Stimulated activated CD4-positive, alpha-beta T cell treated with anti-CD3 and anti-CD28 coated beads, Interleukin-2, amount 100 ng/mL, for 4 hours (primary cell): ENCODE measurements at places on chromosomes 11 and 22.

DNA sequence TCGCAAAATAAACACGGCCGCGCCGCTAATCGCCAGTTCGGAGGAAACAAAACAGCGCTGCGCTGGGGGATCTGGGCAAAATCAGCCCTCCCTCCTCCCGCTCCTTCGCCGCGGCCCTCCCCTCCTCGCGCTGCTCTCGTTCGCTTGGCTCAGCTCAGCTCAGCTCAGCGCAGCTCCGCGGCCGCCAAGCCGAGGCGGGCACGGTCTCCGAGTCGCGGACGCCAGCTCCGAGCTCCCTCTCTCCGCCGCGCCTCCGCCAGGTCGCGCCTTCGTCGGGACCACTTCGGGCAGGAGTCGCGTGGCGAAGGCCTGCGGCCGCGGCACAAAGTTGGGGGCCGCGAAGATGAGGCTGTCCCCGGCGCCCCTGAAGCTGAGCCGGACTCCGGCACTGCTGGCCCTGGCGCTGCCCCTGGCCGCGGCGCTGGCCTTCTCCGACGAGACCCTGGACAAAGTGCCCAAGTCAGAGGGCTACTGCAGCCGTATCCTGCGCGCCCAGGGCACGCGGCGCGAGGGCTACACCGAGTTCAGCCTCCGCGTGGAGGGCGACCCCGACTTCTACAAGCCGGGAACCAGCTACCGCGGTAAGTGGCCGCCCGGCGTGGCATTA, at the start of gene SPON1:
Gene SPON1 (plus strand): TSS at position 162 of the 607 bp plus-strand sequence. CDS start 182 bp downstream, at position 344.
- peak; percentile 26 for DNase-seq

DNA sequence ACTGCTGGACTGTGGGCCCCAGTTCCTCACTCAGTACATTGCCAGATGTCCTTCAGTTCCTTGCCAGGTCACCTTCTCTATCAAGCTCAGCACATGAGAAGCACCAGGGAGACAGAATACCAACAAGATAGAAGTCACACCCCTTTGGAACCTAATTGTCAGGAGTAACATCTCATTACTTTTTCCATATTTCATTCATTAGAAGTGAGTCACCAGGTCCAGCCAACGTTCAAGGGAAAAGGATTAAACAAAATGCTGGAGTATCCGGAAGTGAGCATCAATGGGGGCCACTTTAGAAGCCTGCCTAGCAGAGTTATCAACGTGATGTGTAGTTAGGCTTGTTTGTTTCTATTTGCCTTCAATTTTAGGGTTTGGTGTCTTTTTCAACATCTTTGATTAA, 569.3 kb downstream of the MIAT start:
- DNase-seq = no peak

GRCh38 chr11:93541884-93542810, 1.0 kb downstream of the SMCO4 start:
- peak; percentile 14 for DNase-seq

DNA sequence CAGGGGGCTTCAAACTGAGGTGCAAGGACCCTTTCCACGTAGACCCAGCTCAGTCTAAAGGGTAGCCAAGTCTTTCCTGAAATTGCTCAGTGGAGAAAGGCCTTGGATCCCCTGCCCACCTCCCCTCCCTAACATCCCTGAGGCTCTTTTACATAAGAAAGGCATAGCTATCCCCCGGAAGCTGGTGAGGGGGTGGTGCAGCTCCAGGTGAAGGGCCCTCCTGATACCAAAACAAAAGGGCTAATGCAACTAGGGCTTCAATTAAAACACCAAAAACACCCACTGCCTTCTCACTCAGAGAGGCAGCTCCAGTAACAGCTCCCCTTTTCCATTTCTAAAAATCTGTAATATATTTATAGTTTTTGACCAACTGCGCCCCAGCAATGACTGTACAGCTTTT, 5.8 kb downstream of the SHANK2 start:
- no peak for DNase-seq

DNA sequence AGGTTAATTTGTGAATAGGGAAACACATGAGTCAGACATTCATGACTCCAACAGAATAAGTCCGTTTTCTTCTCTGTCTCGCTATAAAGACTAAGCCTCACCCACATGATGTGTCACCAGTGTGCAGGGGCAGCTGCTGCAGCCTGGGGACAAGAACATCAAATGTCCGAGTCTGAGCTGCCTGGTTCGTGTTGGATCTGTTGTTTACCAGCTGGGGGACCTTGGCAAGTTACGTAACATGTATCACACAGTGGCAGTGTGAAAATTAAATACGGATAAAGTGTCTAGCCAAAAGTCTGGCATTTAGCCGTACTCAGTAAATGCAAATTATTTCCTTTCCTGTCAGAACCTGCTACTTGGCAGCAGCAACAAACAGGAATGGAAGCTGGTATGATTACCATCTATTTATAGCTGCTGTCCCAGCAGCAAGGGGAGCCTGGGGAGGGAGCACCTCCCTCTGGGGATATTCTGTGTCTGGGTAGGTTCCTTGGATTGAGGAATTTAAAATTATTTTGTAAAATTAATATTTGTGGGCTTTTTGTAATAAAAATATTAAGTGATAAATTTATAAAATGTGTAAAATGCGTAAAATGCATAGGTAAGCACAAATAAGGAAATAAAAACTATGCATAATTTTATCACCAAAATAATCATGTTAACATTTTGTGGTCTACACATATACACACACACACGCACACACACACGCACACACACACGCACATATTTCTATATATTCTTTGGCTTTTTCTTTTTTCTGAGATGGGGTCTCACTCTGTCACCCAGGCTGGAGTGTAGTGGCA, 1.3 kb upstream of the CLDN25 start:
- no peak for DNase-seq
